ENCODE measurements at places on chromosomes 4 and X.

GRCh38 chr4:110669663-110670062, 46.8 kb upstream of the PITX2 start:
- DNase-seq: no peak

DNA sequence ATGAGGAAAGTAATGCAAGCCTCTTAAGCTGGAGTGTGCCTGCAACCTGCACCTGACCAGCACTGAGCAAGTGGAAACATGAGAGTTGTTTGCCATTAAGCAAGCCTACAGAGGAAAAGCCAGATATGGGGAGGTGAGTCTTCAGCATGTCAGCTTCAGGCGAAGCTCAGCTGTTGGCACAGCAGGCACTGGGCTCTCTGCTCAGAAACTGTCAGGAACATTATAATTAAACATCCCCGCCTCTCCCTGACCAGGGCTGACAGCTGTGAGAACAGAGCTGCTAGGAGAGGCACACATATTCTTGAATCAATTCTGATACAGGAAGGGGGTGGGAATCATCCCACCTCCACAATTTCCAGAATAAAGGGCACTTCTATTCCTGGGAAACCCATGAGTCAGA, 19.0 kb upstream of the DCX start:
- no peak for DNase-seq

DNA sequence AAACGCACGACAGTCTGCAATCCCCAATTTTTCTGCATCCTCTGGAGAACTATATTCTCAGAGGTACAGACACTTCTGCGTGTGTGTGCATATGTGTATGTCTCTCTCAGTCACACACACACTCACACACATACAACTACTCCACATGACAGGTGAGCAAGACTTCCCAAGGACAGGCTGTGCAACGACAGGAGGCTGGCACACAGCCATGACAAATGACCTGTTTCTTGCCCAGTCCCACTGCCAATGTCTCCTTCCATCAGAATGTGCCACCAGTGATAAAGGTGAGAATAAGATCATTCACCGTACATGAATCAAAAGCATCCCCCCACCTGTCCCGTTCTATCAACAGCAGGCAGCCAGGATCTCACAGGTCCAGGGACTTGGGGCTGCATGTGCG, 52.4 kb downstream of the PPP2R2C start:
- DNase-seq: no peak

DNA sequence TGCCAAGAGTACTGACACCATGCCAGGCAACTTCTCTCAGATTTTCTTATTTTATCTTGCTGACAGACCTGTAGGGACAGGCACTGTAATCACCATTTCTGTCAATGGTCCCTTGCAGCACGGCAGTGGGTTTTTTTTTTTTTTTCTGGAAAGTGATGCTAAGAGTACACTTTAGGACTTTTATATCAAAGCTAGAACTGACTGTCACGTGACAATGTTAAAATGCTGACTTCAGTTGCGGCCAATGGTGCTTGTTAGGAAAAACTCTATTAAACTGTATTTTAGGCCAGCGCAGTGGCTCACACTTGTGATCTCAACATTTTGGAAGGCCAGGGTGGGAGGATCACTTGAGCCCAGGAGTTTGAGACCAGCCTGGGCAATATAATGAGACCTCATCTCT, 12.3 kb upstream of the SCOC start:
- DNase-seq: no peak

GRCh38 chrX:109842611-109843010, 109.6 kb upstream of the ACSL4 start:
- DNase-seq: no peak

DNA sequence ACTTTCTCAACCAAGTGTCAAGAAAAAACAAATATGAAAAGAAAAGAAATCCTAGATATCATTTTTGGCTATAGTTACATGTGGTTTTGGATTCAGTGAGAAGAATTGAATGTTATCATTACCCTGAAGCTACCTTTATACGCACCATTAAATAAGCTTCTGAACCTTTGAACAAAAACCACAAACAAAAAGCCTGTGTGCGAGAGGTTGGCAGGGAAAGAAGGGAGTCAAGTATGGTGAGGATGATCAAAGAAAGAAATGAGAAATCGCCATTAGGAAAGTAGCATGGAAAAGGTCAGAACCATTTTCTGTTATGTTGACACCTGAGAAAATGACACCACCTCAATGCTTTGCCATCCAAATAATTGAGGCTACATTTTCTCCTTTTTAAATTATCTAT, 1.2 kb upstream of the SLC7A11 start:
- no peak for DNase-seq

GRCh38 chrX:3527811-3528210, 181.4 kb upstream of the MXRA5 start:
- DNase-seq: no peak

GRCh38 chr4:97144199-97144598, 999.1 kb downstream of the STPG2 start:
- no peak for DNase-seq

DNA sequence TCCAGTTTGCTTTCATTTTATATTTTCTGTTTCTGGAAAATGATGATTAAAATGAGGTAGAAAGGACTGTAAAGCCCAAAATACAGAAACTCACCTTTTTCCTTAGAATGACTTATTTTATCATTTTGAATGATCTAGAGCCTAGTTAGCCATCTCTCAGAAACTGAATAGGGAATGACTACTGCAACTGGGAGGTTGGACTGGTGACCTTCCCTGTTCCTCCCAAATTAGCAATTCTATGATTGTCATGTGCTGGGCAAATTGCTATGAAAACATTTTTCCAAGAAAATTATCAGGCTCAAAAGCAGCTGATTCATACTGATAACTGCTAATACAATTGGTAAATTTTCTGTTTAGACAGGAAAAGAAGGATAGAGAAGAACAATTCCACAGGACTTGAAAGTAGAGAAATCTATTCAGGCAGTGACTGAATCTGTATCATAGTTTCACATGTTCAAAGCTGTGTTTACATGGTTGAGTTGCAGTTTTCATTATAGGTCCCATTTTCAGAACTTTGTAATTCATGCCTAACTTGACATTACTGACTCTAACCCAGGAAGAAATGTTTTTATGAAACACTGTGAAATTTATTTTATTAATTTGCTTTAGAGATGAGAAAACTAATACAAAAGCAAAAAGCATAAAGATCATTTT, 43.4 kb upstream of the SEC24B start:
- DNase-seq: no peak

DNA sequence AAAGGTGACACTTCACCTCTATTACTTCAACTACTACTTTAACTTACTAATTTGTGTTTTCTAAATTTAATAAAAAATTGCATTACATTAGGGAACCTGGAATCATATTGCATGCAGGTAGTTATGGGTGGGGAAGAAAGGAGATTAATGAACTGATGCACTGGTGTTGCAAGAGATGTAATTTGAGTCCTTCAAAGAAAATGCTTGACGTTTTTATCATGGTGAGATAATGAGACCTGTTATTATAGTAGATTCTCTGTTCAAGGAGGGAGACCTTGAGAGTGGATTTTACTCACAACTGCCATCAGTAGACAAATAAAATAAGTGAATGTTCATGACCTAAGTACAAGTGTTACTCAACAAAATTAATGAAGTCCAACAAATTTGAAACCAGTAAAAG, 26.4 kb upstream of the MED14 start:
- no peak for DNase-seq

DNA sequence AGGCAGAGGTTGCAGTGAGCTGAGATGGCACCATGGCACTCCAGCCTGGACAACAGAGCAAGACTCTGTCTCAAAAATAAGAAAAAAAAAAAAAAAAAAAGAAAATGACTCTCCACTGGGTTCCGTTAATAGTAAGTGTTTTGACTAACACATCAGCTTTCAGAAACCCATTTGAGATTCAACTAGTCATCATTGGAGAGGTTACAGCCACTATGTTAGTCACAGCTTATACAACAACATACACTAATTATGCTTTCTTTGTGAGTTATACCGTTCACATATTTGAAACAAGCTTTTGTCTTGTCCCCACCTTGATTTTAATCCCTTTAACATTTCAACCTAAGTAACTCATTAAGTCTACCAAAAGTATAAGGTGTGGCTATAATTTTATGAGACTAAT, 48.2 kb downstream of the HADH start:
- no peak for DNase-seq

DNA sequence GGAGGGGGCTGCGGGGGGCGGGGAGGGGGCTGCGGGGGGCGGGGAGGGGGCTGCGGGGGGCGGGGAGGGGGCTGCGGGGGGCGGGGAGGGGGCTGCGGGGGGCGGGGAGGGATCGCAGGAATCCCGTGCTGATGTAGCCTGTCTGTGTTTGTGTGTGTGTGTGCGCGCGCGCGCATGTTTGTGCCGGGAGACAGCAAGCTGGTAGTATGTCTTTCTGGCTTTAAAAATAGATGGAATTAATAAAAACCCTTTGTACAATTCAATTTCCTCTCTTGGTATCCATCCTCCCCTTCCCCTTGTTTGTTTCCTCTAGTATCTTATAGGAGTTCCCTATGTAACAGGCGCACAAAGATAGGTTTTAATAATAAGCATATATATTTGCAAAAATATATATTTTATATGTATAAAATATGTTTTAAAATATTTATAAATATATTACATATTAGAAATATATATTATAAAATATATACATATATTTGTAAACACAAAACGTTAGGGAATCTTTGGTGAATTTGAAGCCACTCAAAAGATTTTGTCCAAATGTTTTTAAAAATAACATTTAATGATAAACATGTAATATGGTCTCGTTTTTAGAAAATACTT, 782 bp downstream of the ARHGAP24 start:
- DNase-seq: peak; percentile 6

- no peak for DNase-seq
Observed at GRCh38 chr4:81471298-81471587, 464 bp downstream of the RASGEF1B start.

DNA sequence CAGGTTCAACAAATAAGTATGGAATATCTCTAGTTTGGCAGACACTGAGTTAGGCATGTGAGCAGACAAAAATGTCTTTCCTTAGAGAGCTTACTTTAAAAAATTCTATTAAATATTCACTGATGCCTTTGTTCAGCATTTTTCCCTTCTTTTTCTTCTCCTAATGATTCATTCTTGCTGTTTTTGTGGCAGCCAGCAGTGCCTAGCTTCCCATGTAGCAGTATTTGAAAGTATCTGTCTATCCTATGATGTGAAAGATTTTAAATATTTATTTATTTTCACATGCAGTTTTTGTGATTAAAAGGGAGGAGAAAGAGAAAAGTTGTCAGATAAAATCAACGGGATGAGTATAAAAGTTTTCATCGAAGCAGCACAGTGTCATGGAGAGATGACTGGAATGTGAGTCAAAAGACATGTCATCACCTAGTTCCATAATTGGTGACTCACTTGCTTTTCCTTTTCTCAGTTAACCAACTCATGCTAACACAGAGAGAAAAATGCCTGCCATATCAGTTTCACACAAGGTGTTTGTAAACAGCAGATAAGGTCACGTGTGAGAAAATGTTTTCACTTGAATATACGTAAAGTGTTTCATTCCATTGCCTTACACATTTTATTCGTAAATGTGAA, 69.8 kb downstream of the BMPR1B start:
- no peak for DNase-seq

- DNase-seq: no peak
Observed at GRCh38 chr4:8028884-8029568, 89.4 kb upstream of the AFAP1 start.

DNA sequence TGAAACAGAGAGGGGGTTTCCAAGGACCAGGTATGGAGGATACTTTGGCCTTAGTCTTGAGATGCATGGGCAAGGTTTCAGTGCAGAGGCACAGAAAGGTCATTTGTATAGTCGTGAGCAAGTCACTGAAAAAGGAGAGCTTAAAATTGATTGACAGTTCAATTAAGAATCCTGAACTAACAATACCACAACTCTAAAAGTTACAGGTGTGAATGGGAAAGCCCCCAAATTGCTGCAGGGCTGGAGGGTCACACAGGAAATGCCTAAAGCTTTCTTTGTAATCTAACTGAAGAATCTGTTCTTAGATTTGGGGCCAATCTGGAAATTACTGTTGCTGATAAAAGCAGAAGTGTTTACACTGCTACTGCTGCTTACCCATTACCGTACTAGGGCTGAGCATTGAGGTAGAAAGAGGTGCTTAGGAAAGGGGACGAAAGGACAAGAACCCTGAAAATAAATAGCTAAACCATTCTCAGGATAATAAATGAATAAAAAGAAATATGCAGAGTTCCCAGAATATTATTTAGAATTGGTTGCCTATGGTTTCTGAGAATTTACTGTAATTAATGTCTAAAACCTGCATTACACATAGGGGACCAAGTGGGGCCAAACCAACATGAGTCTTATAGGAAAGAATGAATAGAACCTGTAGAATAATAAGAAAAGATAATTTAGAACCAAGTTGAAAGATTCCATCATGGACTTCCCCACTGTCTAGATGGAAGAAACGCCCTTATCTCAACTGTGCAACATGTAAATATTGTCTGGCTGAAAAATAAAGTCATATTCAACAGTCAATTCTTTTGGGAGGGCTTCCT, 91.9 kb upstream of the PPP1R2C start:
- no peak for DNase-seq

- DNase-seq: peak; percentile 74
Observed at GRCh38 chr4:10117359-10118047, 904 bp upstream of the WDR1 start.

GRCh38 chr4:88212253-88212561, 53.8 kb upstream of the ABCG2 start:
- no peak for DNase-seq

DNA sequence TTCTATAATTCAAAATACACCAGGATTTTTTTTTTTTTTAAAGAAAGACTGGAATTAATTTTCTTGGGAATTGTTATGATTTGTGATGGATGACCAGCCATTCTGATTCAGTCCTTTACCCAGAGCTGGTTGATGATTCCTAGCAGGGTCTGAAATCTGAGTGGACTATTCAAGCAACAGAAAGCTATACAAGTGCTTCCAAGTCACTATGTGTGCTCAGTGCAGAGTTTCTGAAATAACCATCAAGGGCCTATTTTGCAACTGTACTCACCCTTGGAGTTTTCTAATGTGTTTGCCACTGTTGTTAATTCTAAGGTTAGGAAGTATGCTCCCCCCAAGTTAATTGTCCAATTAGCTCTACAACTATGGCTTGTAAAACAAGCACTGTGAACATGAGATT, 137.7 kb upstream of the RAPGEF2 start:
- no peak for DNase-seq

- no peak for DNase-seq
Observed at GRCh38 chr4:173524218-173525117, 5.6 kb downstream of the HAND2 start.

- no peak for DNase-seq
Observed at GRCh38 chr4:94488670-94489069, 36.9 kb downstream of the PDLIM5 start.

DNA sequence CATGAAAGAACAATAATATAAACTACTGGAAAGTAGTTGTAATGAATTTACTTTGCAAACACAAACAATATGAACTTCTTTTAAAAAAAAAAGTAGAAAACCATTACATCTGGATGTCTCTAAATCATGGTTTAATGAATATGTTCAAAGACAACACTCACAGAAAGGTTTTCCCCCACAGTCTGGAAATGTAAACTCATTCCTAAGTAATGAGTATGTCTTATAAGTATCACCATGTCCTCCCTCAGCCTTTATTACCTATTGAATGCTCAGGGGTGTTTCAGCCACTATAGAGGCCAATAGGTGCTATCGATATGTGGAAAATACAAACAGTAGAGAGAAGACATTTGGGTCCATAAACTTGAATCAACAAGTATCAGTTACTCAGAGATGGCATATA, 186.7 kb downstream of the PALLD start:
- no peak for DNase-seq

GRCh38 chr4:160386846-160387245, 1284.0 kb downstream of the RAPGEF2 start:
- no peak for DNase-seq
